ENCODE measurements at places on chromosomes 13 and 19.

GRCh38 chr13:31545616-31546015 is 193.7 kb upstream of the RXFP2 start:
- no peak for DNase-seq

DNA sequence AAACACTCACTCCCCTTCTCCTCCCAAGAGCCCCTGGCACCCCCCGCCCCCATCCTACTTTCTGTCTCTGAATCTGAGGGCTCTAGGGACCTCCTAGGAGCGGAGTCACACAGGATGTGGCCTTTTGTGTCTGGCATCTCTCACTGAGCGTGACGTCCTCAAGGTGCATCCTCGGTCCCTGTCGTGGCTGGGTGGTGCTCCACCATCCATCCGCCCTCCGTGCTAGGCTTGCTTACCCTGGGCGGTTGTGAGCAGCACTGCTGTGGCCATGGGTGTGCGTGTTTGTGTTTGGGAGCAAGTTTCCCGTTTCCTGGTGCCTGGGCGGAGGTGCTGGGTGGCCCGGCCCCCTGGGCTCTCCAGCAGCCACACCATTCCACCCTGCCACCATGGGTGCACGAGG is 12.2 kb downstream of the PLEKHJ1 start:
- no peak for DNase-seq

DNA sequence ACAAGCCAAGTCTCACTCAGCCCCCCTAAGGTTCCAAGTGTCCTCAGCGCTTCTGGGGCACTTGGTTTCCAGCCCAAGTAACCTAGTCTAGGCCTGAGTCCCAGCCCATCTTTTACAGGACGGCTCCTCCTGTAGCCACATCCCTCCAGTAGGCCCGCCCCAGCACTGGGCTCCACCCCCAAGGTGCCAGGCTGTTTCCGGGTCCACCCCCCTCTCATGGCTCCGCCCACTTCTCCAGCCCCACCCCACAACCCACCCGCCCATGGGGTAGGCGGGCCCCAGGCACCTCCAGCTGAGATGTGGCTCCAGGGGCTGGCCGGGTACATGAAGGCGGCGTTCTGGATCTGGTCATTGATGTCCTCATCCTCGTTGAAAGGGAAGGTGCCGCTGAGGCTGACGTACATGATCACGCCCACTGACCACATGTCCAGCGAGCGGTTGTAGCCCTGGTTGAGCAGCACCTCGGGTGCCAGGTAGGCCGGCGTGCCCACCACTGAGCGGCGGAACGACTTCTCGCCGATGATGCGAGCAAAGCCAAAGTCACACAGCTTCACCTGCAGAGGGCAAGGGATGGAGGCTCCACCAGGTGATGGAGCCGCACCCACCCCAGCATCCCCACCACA is 17.2 kb upstream of the DACT3 start:
- peak; percentile 36 for DNase-seq

DNA sequence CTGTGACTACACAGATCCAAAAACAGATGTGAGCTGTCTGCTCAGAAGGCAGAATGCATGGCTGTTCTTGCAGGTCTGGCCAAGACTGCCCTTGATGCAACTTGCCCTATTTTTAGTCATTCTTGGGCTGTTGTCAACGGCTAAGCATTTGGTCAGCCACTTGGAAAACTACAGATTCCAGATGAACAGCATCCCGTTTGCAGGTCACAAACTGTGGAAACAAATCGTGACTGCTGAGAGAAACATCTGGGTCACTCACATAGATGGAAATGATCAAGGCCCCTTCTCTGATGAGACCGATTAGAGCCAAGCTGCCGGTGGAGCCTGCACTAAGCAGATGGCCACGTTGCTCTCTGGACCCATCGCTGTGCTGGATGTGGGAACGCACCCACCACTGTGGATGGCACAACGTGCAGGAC is 15.4 kb upstream of the METTL21C start:
- DNase-seq: no peak

DNA sequence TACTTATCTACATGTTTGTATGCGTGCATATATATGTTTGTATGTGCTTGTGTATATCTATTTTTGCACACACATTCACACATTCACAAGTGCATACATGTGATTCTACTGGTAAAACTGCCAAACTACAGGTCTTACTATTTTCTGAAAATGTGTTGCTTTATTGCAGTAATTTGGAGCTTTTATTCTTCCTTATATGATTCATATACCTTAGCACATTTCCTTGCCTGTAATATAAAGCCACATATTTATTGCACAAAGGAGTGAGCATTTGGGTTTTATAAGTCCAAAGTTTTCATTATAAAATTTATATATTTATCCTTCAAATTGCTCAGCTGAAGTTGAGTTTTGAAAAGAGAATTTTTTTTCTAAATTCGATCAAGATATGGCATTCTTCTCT is 1120.4 kb upstream of the PCDH9 start:
- DNase-seq: no peak

DNA sequence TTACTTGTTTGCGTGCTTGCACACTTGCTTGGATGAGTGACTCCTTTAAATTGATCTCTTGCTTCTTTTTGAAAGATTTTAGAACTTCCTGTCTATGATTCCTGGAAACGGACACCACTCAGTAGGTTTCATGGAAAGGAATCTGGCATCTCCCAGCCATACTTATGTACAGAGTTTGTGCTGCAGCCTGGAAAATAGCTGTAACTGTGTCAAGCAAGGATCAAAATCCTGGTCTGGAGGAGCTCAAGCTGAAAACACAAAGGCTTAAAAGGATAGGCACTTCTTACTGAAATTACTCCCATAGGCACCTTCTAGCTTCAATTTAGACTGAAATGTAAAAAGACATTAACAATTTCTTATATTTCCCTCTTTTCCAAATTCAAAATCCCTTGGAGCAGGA is 1.4 kb upstream of the FREM2 start:
- no peak for DNase-seq

DNA sequence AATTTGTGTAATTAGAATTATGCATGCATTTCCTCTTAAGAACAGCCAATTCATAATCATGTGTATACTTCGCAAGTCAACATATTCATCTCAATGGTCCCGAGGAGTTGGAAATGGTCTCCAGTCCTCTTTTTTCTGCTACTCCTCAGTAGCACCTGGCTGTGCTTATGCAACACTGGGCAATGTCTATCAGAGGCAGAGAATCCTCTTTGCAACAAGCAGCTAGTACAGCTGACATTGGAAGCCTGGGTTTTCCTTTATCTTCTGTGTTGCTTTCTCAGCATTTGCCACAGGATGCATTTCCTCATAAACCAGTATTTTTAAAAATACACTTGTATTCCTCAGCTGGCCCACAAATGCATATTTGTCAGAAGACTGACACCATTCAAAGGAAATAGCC is 405.3 kb upstream of the GPC6 start:
- DNase-seq: no peak

DNA sequence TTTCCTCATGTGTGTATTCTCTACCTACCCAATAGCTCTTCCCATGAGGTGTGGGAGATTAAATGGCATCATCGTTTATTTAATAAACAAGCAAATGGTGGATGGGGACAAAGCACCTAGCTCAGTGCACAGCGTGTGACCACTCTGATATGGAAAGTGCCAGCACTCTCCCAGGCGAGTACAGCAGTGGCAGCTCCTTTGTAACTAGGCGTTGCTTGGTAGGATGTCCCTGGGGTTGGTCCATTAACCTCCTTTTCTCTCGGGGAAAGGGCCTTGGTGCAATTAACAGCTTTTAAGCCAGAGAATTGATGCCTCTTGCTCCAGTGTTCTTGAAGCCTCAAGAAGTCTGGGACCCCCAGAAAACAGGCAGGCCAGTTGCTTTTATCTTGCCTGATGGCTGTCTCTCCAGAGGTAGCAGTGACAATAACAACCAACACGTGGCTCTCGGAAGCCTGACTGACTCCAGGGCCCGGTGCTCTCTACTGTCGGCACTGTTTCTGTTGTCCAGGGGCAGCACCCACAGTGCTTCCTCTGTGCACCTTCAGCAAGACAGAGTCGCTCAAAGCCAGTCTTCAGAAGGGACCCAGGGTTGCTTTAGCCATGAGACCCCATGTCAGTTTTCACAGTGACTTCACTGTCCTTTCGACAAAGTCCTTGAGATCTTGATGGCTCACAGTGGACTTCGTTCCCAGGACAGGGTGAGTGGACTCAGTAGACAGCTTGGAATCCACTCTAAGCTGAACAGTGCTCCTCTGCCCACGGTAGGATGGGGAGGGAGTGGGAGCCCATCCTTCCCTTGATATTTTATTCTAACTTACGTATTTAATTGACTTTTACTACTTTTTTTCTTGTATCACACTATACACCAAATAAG is 33.9 kb upstream of the NPAS1 start:
- DNase-seq: no peak

- no peak for DNase-seq
These were observed 49.1 kb downstream of the SAE1 start for GRCh38 chr19:47179653-47180310.

DNA sequence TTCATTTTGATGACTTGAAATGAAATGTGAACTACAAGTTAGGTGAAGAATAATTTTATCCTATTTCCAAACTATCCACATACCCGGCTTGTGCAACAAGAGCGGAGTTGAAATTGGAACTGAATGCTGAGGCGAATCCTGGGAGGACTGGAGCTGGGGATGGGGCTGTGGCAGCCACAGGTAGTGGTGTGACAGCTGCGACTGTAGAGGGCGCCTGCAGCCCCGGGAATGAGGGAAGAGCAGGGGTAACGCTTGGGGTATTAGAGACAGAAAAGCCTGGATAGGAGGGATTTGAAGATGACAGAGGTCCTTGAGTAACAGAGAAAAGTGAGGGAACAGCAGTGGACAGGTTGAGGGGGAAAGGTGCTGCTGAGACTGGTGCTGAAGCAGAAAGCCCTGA is 22.0 kb upstream of the STOML3 start:
- no peak for DNase-seq

DNA sequence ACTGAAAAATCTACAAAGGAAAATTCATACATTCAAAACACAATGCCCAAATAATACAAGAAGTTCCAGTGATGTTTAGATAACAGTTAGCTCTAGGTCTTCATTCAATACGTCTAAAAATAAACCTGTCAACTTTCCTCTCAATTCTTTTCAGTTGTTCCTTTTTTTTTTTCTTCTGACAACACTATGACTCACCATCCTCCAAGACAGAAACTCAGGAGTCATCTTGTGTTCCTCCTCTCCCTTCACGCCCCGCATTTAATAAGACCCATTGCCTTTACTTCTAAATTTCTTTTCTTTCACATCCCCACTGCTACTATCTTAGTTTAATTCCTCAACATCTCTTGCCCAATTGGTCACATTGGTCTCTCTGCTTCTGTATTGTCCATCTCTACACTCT is 759.9 kb downstream of the GPC5 start:
- no peak for DNase-seq

GRCh38 chr13:80841414-80841813 is 500.5 kb upstream of the SPRY2 start:
- DNase-seq: no peak

DNA sequence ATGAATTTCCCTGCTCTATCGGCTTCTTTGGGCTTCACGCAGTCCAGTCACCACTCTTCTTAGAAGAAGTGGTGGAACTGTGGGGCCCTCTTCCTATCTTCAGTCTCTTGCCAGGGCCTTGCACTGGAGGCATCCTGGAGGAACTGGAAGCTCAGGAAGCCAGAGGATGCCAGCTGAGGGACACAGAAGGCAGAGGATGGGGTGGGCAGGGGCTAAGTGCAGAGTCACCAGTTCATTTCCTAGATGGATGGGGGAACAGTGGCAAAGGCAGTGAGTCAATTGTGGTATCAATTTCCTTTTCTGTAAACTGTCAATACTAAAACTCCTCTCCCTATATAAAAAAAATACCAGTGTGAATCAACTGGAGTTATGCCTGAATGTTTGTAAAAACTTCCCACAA is 419.7 kb downstream of the KLF12 start:
- DNase-seq: no peak

- DNase-seq: peak; percentile 87
These were observed 11.1 kb upstream of the ARRDC2 start for GRCh38 chr19:17996826-17997316.

- DNase-seq: no peak
These were observed 13.9 kb downstream of the NFIX start for GRCh38 chr19:13008926-13009787.
